M059J (cell line): ENCODE measurements at places on chromosomes 12 and 14.

DNA sequence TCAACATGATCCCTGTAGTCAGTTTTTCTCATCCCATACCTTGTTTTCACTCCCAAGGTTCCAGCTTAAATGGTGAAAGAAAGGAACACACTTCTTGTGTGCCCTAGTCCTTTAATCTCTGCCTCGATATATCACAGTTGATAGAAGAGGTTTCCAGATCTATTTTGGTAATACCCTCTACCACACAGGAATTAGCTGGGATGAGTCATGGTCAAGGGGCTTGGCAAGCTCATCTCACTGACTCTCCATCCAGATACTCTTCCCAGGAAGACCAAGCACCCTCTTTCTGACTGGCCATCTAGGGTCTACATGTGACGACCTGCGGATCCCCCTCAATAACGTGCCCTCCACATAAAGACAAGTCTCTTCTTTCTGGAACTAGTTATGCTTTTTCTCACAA is 277.9 kb downstream of the ITPR2 start:
- DNase-seq = peak; percentile 10

DNA sequence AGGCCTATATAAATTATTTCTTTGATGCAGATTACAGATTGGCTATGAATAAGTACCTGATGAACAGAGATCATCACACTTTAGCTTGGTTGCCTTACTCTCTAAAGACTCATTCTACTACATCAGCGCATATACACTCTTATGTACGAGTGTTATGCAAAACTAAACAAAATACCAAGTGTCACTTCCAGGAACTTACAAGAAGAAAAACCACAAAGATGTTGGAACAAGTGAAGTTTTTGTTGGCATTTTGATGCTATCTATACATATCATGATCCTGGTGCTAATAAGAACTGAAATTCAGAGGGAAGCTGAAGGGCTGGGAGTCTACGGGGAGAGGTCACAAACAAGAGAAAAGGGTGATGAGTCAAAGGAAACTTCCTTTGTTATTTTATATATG is 47.9 kb upstream of the CERS5 start:
- peak; percentile 54 for DNase-seq

- DNase-seq = no peak
These were observed 742.0 kb downstream of the GALC start for GRCh38 chr14:87251011-87251410.

DNA sequence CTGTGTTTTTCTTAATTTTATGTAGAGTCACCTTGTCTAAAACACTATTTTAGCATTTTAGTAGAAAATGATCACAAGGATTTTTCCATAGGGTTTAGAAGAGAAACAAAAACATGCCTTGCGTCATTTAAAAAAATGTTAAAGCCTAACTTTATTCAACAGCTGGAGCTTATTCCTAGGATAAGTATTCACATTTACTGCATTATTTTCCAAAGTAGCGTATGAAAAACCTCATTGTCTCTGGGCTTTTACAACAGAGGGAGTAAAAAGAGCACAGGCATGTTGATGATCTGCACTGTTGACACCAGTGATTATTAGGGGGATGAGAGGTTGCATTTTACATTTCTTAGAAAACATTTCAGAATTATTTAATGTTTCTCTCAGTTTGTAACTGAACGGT is 66.1 kb downstream of the FRMD6 start:
- no peak for DNase-seq

DNA sequence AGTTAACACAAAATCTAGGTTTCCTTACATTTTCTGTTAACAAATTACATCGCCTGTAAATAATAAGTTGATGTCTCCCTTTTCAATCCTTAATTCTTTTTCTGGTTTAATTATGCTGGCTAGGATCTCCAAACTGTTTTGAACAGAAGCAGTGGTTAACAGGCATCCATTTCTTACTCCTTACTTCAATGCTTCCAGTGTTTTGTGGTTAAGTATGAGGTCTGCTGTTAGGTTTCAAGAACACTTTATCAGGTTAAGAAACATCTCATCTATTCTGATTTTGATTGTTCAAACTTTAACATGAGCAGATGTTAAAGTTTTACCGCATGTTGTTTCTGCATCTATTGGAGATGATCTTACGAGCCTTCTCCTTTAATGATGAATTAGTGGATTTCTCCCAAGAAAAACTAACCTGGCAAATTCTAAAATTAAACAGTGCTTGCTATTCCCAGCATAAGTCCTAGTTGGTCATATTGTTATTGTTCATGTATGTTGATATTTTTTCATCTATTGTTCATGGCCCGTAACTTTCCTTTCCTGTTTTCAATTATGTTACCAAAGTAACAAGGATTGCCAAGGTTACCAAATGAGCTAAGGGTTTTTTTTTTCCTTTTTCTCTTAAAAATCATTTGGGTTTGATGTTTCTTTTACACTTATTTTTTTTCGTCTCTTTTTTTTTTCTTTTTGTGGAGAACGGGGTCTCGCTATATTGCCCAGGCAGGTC is 33.4 kb downstream of the POLE start:
- no peak for DNase-seq

GRCh38 chr14:69004731-69005431 is 25.8 kb upstream of the ACTN1 start:
- no peak for DNase-seq

DNA sequence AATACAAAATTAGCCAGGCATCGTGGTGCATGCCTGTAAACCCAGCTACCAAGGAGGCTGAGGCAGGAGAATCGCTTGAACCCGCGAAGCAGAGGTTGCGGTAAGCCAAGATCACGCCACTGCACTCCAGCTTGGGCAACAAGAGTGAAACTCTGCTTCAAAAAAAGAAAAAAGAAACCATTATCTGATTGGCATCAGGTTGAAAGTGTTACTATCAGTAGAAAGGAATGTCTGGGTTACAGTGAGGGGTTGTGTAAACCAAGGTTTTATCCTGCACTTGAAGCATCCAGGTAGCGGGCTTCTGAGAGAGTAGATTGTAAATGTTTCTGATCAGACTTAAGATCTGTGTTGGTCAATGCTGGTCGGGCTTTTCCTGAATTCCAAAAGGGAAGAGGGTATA is 14.1 kb upstream of the OXA1L start:
- DNase-seq = peak; percentile 68

GRCh38 chr14:72404998-72405397 is 472.8 kb downstream of the RGS6 start:
- no peak for DNase-seq

GRCh38 chr14:42378274-42378673 is 771.6 kb downstream of the LRFN5 start:
- no peak for DNase-seq

DNA sequence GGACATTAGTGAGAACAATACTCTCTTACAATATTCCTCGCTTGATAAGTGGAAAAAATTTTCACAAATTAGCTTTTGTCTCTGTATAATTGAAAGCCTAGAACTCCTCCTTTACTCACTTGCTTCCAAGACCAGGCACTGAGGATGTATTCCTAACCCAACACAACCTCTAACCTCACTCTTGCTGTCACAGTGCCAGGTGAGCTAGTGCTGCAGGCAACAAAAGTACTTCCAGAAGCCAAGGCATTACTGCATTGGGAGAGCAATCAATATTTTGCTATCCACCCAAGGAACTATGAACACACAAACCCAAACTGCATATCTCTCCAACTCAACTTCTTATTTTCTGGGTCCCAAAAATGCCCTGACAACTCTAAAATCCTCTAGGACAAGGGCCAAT is 1081.0 kb downstream of the VRK1 start:
- no peak for DNase-seq

GRCh38 chr12:43675048-43675904 is 83.3 kb downstream of the PUS7L start:
- no peak for DNase-seq

DNA sequence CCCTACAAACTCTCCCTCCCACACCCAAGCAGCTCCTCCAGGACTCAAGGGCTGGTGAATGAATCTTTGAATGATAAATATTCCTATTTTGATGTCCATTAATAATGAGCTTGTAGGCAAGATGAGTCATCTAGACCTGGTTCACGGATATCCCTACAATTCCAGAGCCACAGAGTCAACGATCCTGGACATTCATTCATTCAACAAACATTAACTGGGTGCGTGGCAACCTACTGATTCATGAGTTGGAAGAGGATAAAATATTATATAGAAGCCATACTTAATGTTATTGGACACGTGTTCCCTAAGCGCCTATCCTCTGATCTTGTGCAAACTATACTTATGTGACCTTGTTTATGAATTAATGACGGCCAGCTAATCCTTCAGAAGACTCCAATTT is 420 bp upstream of the OTUB2 start:
- DNase-seq = no peak

- no peak for DNase-seq
These were observed 1.4 kb upstream of the FBXL14 start for GRCh38 chr12:1595690-1596347.

DNA sequence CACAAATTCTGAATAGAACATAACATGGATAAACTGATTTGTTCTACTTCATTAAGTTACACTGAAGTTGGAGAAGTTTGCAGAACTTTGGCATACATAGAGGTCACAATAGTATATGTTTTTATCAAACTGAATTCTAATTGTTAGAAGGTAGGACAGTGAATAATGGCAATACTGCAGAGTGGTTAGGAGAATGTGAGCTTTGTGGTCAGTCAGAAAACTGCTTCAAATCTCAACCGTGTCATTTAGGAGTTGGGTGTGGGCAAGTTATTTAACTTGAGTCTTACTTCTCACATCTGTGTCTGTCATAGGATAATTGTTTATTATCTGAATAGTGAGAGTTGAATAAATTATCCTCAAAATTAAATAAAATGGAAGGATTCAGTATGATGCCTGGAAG is 374.6 kb upstream of the SYT1 start:
- DNase-seq = no peak

DNA sequence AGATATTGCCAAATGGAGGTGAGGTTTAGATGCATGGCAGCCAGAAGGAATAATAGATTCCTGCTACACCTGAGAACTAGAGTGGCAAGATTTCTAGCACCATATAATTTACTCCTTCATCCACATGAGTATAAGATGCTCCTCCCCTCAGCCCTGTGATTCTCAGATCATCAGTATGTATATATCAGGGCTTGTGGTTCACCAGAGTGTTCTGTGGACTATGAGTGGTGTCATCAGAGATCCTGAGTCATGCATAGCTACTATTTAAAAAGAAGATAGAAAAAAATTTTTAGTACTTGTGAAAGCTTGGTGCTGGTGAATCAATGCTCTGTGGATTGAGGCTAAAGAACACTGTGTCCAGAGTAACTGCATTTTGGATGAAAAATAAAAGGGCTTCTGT is 285.9 kb downstream of the BMP4 start:
- DNase-seq = peak; percentile 73

- peak; percentile 82 for DNase-seq
These were observed 5.7 kb upstream of the JDP2 start for GRCh38 chr14:75422169-75422568.

- no peak for DNase-seq
These were observed 108.7 kb downstream of the BTG1 start for GRCh38 chr12:92036771-92037453.

GRCh38 chr12:113548467-113548866 is 76.8 kb upstream of the LHX5 start:
- DNase-seq = no peak

- no peak for DNase-seq
These were observed 1435.9 kb upstream of the TMEM132C start for GRCh38 chr12:126830778-126831680.

GRCh38 chr14:77498120-77498979 is at the start of gene ISM2:
TSS of gene ISM2 (minus strand) at chr14:77498816. CDS start at chr14:77498793, 23 bp downstream.
- peak; percentile 33 for DNase-seq

GRCh38 chr14:30015489-30015888 is 87.8 kb upstream of the PRKD1 start:
- no peak for DNase-seq

- DNase-seq = no peak
These were observed 44.3 kb downstream of the ELK3 start for GRCh38 chr12:96238336-96239047.

DNA sequence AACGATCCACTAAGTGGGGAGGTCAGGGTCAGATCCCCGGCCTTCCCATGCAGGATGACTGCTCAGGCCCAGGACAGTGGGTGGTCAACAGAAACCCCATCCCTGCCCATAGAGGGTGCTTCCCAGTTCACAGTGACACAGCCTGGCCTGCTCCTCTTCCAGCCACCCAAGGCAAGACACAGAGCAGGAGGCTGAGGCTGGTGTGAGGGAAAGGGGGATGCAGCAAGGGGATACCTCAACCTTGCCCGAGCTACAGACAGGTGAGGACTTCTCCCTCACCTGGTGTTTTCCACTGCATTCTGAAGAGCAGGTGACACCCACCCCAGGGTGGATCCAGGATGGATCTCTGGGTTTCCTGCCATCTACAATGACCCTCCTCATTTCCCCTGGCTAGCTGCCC is 106.7 kb downstream of the KIF26A start:
- DNase-seq = no peak
